ENCODE measurements at places on chromosomes 5 and 9. TPM values are rescaled to one million over a fixed set of nuclear protein-coding genes. Genes with fewer than 3 reads are reported as not detected.

GRCh38 chr9:70374962-70375618, 39.4 kb downstream of the KLF9 start:
- DNase-seq = no peak

GRCh38 chr9:135696446-135696845, 2.8 kb downstream of the SOHLH1 start:
- DNase-seq = no peak

GRCh38 chr9:108551030-108551841, 304.6 kb downstream of the ACTL7B start:
- no peak for DNase-seq

DNA sequence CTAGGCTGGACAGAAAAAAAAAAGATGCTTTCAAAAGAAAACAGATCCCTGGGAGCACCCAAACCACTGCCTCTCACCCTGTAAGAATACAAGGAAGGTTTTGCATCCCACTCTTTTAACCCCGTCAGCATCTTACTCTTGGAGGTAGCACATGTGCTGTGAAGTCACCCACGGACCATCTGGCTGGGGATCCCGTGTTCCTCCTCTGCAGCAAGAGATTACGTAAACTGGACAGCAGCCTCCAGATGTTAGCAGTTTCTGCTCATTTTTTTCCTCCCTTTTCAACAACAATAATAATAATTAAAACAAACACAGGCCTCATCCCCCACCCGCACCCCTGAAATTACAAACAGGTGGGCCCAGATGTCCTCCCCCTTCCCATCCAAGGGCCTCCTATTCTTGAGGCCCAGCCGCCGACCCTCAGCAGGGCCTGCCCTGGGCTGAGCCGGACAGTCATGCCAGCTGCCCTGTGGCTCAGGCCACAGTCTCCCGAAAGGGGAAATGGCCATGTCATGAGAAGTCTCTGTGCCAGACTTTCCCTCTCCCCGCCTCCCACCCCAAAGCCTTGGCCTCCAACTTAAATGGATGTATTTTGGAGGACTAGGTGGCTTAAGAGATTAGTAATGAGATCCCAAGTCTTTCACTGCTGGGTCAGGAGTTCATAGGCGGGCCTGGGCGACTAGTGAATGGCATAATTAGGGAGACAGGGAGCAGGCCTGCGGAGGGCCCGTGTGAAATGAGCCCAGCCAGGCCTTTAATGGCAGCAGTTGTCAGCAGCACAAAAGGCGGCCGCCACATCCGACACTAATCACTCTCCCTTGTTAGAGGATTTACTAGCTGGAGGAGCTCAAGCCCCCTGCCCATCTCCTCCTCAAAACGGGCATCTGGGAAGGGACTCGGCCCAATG, 165.1 kb downstream of the PAPPA start:
- no peak for DNase-seq

GRCh38 chr9:68690088-68690487, 15.0 kb upstream of the PIP5K1B start:
- DNase-seq = no peak

GRCh38 chr5:40754381-40755092, 1.2 kb downstream of the TTC33 start:
- DNase-seq = no peak

- no peak for DNase-seq
These were observed 119.4 kb downstream of the MPDZ start for GRCh38 chr9:13160051-13160450.

DNA sequence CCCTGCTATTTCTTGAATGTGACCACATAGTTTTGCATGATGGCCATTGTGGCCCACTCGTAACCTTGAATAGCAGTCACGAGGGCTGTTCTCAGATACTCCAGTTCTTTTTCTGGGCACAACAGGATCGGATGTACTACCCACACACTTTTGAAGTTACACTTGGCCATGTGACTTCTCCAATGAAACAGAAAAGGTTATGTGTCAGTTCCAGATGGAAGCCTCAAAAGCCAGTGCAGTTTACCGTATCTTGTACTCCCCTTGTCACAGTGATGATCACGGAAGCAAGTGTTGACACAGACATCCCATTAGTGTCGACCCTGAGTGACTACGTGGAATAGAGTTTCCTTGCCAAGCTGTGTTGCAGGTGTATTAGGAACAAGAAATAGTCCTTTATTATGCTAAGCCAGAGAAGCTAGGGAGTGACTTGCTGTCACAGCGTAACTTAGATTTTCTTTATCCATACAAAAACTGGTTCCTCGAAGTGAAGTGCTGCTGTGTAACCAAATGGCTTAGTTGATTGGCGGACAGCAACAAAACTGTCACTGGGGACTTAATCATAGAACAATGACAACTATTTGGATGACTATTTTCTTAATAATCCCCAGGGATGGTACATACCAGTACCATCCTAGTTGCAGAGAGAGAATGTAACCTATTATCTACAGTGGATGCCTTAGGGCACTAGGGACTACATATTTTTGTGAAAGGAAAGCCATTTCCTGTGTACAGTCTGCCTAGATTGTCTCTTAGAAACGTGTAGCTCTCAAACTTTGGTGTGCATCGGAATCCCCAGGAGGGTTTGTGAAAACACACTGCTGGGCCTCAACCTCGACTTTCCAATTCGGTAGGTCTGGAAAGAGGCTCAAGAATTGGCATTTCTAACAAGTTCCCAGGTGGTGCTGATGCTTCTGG, 90.1 kb upstream of the DMRT1 start:
- no peak for DNase-seq

- no peak for DNase-seq
These were observed 326.9 kb downstream of the SLIT3 start for GRCh38 chr5:168974082-168974481.

GRCh38 chr5:56129288-56129687, 103.8 kb downstream of the ANKRD55 start:
- DNase-seq = no peak

GRCh38 chr9:133437753-133438531, 15.8 kb downstream of the ADAMTS13 start:
- DNase-seq = no peak

- no peak for DNase-seq
These were observed 72.0 kb upstream of the C9orf72 start for GRCh38 chr9:27645161-27645840.

- no peak for DNase-seq
These were observed 70.3 kb upstream of the UBTD2 start for GRCh38 chr5:172353846-172354245.

DNA sequence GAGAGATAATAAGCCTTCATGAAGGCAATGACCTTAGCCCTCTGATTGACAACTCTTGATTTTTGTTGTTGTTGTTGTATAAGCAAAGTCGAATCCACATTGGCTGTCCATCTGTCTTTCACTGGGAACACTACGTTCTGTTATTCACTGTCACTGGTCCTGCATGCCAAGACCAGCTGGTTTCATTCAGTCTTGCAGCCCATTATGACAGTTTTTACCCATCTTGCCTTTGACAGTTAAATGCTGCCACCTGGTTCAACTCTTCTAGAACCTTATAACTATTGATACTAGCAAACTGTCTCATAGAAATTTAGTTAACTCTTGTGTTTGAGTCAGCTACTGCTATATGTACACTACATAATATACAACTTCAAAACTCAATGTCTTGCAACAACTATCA, 382.3 kb upstream of the CDH10 start:
- no peak for DNase-seq

DNA sequence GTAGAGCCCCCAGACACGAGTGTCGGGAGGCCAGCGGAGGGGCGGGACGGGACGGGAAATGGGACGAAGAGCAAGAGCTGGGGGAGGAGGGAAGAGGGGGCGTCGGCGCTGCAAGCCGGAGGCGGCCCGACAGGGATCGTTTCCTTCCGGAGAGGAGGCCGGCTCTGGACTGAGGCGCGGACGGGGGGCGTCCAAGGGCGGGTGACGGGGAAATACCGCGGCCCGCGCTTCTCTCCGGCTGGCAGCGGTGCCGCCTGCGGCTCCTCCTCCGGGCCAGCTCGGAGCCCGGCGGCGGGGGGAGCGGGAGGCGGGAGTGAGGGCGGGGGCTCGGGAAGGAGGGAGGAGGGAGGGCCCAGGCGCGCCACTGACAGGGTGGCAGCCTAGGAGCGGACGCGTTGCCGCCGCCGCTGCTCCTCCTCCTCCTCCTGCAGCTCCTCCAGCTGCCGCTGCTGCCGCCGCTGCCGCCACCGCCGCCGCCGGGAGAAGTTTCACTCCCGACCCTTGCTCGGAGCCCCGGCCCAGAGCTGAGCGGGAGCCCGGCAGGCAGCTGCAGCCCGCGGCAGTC, at the start of gene CHSY3:
TSS of gene CHSY3 (plus strand) at position 364 of the 565 bp plus-strand sequence.
- DNase-seq = no peak

DNA sequence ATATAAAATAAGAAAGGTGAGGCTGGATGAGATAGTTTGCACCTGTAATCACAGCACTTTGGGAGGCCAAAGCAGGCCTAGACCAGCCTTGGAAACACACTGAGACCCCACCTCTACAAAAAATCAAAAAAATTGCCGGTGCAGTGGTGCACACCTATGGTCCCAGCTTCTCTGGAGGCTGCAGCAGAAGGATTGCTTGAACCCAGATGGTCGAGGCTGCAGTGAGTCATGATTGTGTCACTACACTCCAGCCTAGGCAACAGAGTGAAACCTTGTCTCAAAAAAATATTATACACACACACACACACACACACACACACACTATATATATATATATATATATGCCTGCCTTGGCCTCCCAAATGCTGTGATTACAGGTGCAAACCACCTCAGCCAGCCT, 1.3 kb downstream of the SLC35D2 start:
- DNase-seq = no peak

DNA sequence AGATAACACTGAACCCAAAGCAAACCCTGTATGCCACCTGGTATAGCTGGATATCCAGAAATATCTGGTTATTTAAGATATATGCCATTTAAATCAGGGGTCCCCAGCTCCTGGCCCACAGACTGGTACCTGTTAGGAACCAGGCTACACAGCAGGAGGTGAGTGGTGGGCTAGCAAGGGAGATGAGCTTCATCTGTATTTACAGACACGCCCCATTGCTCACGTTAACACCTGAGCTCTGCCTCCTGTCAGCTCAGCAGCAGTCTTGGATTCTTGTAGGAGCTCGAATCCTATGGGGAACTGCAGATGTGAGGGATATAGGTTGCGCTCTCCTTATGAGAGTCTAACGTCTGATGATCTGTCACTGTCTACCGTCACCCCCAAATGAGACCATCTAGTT, 646.6 kb downstream of the TLE4 start:
- DNase-seq = no peak

DNA sequence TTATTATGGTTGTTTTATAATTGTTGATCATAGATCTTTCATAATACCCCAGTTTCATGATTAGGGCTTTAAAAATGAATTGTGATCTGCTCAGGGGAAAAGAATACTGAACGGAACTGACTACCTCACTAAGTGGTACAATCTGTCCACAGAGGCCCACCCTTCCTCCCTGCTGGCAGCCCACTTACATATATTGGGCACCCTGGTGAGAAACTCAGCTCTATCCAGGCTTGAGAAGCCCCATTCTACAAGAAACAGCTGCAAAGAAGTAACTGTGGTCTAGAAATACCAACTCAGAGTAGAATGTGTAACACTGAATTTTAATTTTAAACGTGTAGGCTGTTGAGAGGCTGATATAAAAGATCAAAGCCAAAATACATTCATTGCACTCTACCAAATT, 46.9 kb downstream of the TSSK1B start:
- DNase-seq = no peak

GRCh38 chr5:1783216-1783554, 16.5 kb downstream of the MRPL36 start:
- no peak for DNase-seq

DNA sequence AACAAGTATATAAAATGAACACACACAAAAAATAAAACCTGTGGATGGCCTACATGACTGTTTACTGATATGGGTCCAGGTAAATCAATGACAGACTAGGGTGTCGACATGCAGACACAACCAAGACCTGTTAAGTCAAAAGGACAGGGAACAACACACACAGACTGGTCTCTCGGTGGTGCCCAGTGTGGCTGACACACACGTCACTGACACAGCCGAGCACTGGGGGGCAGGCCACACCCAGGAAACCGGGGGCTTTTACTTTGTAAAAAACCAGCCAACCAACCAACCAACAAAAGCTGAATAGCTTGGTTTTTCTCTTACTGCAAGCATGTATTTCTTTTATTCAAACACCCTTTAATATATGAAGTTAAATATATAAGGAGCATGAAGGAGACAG, 5.0 kb downstream of the FAM163B start:
- peak; percentile 34 for DNase-seq

DNA sequence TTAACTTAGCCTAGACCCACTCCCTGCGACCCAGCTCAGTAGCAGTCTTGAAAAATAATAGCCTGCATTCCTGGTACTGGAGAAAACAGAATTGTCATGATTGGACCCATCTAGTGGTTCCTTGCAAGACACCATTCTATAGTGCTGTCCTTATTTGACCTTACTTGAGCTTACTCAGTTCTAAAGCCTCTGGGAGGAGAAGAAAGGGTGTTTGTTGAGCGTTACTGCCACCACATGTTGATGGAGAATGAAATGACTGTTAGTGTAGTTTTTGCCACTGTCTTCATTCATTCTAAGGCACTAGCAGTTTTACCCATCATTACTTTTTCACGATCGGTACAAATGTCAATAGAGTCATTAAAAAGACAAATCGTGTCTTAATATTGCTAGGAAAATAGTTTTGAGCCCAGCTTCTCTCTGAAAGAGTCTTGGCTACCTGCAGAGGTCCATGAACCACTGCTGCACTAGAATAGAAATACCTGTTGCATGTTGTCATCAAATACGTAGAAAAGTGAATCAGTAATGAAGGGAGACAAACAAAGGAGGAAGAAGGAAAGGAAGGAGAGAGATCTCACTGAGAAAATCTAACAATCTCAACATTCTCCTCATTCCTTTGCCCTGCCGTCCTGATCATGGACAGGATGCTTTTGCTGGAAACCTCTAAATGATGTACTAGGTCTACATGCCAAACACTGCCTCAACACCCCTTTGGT, 96.0 kb downstream of the LIX1 start:
- DNase-seq = no peak

DNA sequence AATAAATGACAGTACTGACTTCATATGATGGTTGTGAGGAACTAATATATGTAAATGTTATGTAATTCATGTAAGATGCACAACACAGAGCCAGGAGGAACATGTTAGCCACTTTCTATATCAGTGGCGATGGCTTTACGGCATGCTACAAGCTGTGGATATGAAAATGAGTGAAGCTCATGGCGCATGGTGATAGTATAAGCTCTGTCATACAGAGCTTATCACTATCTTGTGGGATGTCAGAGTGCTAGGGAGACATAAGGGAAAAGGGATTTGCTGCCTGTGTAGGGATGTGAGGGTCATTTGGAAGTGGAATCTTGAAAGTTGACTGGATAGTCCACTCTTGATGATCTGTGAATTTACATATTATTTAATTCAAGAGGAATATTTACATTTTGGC, 13.6 kb downstream of the CPEB4 start:
- DNase-seq = no peak

- DNase-seq = no peak
These were observed 9.6 kb downstream of the OR13C5 start for GRCh38 chr9:104589626-104590025.

- DNase-seq = no peak
These were observed 5.5 kb downstream of the OTULIN start for GRCh38 chr5:14669975-14670374.

- DNase-seq = no peak
These were observed 868 bp upstream of the C1QTNF2 start for GRCh38 chr5:160371294-160371693.

- DNase-seq = no peak
These were observed 58.9 kb upstream of the NR3C1 start for GRCh38 chr5:143462431-143462830.

The EQTN gene
- total RNA-seq = not detected

The PCDHA11 gene
- not detected for total RNA-seq

The UNC13B gene
- total RNA-seq = 1.6 TPM

The SPZ1 gene
- total RNA-seq = not detected

The IL5 gene
- 3.6 TPM for total RNA-seq

The MEIKIN gene
- total RNA-seq = not detected

The NOXA1 gene
- total RNA-seq = 0.46 TPM

The ACOT12 gene
- not detected for total RNA-seq

The GARIN3 gene
- 0.18 TPM for total RNA-seq
